ENCODE measurements at places on chromosomes 16 and 17.

- DNase-seq, result no peak
Observed at GRCh38 chr17:67449065-67449464, 72.0 kb downstream of the PITPNC1 start.

GRCh38 chr16:49537924-49538459, 164.4 kb downstream of the C16orf78 start:
- no peak for DNase-seq

GRCh38 chr16:14028202-14028601, 42.9 kb upstream of the MRTFB start:
- DNase-seq, result no peak

GRCh38 chr17:66192378-66192687, 400 bp upstream of the CEP112 start:
- no peak for DNase-seq

- no peak for DNase-seq
Observed at GRCh38 chr16:69840975-69841374, 78.8 kb downstream of the WWP2 start.

DNA sequence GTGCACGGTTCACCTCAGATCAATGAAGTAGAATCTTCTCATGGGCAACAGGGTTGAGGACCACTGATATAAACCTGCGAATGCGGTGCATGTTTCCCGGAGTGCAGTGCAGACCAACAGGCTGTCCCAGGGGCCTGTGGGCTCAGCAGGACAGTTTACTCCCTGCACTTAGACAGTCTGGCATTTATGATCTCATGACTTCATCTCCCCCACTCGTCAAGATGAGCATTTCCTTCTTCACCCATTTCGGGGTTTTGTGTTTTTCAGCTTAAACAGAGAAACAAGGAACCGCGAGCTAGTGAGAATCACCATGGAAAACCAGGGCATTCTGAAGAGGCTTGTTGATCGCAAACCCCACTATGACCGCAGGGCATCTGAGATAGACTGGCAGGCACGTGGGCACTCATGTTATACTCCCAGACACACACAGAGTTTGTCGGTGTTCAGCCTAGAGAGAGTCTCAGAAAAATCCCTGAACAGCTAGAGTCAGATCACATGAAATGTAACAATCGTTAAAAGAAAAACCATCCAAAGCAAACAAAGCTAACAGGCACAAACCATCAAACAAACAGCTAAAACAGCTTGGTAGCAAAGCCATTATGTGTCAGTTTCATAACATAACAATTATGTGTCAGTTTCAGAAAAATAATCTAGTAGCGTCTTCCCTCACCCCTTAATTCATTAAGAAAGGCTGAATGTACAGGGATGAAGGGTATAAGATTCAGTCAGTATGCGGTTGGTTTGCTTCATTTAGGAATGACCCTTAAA, 2.9 kb downstream of the CFAP97D1 start:
- no peak for DNase-seq

GRCh38 chr16:379961-380761, 1.6 kb downstream of the PGAP6 start:
- DNase-seq, result no peak

DNA sequence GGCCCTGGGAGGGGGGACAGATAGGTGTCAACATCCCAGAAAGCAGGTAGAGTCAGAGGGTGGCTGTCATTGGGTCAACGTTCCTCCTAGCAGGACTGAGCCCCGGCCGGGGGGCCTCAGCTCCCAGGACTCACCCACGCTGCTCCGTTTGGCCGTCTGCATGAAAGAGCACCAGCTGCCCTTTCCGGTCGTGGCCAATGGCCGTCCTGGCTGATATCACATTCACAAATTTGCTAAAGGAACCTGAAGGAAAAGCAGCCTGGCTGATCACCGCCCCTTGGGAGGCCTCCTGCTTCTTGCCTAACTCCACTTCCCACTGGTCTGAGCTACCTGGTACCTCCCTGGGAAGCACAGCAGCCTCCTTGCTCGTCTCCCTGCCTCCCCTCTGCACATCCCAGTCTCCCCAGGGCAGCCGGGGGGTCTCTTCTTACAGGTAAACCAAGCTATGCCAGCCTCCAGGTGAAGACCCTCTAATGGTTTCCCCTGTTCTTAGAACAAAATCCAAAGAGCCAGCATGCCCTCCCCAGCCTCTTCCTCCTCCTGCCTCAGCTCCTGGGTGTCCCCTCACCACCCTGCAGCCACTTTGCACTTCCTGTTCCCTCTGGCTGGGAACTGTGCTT, 3.4 kb downstream of the NAGPA start:
- no peak for DNase-seq

DNA sequence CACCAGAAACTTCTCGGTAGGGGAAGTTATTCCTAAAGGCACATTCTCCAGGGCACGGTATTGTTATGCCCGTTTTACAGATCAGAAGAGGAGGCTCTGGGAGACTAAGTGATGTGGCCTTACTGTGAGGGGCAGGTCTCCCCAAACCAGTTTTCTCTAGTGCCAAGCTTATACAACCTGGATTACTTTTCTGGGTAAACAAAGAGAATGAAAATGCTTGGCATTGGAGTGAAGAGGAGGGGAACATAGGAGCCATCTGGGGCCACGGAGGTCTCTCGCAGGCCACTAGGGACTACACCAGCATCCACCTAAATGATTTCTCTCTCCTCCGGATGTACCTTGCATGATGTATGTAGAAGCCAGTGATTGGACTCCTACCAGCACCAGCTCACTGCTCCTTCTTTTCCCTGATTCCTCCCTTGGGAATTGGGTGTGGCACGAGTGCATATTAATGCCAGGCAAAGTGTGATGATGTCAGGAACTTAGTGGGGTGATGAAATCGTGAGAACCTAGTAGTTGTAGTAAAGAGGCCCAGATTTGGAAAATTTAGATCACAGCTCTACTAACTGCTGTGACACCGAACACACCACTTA, 674 bp downstream of the TOM1L1 start:
- DNase-seq, result no peak

GRCh38 chr17:2128011-2128410, 73.1 kb downstream of the HIC1 start:
- DNase-seq, result no peak

- DNase-seq, result no peak
Observed at GRCh38 chr16:30430428-30430970, 669 bp upstream of the DCTPP1 start.

DNA sequence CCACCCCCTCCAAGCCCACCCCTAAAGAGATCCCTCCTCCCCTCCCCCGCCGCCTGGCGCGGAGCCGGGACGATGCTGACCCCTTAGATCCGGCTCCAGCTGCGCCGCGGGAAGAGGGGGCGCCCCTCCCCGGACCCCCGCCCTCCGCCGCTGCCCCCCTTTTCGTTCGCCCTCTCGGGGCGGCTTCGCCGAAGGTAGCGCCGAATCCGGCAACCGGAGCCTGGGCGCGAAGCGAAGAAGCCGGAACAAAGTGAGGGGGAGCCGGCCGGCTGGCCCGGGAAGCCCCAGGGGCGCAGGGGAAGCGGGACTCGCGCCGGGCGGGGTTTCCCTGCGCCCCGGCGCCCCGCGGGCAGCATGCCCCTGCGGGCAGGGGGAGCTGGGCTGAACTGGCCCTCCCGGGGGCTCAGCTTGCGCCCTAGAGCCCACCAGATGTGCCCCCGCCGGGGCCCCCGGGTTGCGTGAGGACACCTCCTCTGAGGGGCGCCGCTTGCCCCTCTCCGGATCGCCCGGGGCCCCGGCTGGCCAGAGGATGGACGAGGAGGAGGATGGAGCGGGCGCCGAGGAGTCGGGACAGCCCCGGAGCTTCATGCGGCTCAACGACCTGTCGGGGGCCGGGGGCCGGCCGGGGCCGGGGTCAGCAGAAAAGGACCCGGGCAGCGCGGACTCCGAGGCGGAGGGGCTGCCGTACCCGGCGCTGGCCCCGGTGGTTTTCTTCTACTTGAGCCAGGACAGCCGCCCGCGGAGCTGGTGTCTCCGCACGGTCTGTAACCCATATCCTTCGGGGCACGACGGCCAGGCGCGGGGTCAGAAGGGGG, 623 bp downstream of the CACNA1G start:
- no peak for DNase-seq

- DNase-seq, result peak; percentile 62
Observed at GRCh38 chr17:34571428-34572130, 7.8 kb upstream of the TMEM132E start.

- DNase-seq, result no peak
Observed at GRCh38 chr17:27754549-27754948, 45.8 kb downstream of the NOS2 start.

DNA sequence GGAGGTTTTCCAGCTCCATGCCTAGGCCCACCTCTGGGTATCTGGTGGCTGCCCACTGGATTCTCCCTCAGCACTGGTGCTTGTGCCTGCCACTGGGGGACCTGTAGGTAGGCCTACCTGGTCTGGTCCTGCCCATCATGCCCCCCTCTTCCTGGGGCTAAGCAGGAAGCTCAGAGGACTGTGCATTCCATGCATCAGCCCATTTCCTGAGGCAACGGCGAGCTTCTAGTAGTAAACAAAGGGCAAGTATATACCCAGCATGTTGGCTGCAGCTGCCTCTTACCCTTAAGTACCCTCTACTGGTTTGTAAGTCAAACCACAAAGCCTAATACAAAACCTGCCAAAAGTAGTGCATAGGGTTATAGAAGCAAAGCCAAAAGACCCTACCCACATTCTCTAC, 37.5 kb downstream of the SDR42E1 start:
- DNase-seq, result no peak

GRCh38 chr17:17836818-17837379, at the start of gene SREBF1:
TSS of gene SREBF1 (minus strand) at chr17:17836986. CDS start at chr17:17836817, 169 bp downstream.
- DNase-seq, result peak; percentile 76

- no peak for DNase-seq
Observed at GRCh38 chr17:66739553-66739952, 95.4 kb upstream of the CACNG5 start.

DNA sequence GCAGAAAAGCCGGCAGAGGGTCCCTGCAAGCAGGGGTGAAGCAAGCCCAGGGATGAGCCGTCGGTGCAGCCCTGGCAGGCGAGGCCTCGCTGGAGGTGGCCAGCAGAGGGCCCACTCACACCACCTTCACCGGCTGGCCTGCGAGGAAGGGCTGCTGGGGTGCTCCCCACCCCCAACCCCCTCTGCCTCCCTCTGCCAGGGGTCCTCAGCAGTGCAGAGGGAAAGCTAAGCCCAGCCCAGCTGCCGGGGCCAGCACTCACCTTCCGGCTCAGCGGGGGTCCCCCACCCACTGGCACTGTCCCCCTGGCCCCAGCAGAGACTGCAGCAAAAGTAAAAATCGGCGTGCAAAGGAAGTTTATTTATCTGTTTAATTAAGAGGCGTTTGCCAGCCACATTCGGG, 113.4 kb downstream of the ENGASE start:
- peak; percentile 17 for DNase-seq

GRCh38 chr17:12927541-12928425, 90.0 kb downstream of the ELAC2 start:
- DNase-seq, result no peak

DNA sequence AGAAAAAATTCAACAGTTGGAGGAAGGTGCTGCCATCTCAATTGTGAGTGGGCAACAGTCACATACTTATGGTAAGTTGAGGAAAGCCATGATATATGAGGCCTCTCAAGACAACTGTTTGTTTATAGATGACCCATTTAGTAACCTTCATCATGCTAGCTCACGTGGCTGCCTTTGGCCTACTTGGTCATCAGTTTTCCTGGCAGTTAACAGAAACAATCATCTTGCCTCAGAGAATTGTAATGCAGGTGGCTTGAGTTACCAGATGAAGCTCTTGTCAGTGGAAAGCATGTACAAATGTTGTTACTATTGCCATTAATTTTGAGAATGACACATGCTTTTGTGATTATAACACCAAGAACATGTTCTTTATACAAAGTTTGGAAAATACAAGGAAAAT, 14.7 kb downstream of the TPPP3 start:
- DNase-seq, result no peak

GRCh38 chr16:88202207-88202745, 180.5 kb upstream of the ZNF469 start:
- no peak for DNase-seq

DNA sequence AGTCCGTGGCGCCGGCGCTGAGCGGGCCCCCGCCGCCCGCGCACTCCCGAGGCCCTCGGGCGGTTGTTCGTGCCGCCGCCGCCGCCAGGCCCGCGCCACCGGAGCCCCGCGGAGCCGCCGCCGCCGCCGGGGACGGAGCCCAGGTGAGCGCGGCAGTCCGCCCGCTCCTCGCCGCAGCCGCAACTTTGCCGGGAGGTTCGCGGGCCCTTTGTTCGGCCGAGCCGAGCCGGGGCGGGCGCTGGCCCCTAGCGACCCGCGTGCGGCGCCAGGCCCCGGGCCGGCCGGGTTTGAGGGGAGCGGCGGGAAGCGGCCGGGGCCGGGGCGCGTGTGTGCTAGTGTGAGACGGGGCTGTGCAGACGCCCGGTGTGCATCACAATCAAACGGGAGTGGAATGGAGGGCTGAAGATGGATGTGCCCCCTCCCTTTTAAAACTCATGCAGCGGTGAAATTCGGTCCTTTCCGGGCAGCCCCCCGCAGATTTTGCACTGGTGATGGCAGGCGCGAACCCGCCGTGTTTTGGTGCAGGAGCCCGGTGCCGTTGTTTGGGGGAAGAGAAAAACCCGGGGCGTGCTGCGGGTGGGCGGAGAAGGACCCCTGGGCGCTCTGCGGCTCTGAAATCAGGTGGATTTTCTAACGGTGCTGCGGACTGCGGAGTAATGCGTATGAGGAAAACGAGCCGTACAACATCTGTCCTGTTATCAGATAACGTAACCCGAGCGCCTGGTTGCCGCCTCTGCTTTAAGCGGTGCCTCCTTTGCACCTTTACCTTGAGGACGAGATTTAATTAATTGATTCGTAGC, 823 bp downstream of the TNRC6C start:
- DNase-seq, result no peak

DNA sequence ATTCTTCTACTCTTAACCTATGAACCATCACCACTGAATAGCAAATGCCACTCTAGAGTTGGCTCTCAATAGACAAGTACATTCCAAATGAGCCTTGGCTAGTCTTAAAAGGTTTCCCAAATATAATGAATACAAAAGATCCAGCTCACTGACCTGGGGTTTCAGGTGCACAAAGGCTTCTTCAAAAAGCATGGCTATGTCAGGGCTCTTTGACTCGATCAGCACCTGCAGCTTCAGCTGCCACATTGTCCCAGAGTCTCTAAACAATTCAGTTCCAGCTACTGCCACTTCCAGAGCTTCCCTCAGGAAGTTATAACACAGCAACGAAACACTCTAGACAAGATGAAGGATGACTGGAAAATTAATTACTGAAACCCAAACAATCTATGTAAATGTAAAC, 16.0 kb upstream of the COPRS start:
- DNase-seq, result no peak

- no peak for DNase-seq
Observed at GRCh38 chr17:8692916-8693315, 51.7 kb downstream of the CCDC42 start.

- DNase-seq, result no peak
Observed at GRCh38 chr17:48997827-48998586, 822 bp downstream of the IGF2BP1 start.

GRCh38 chr17:80575057-80575875, 30.6 kb downstream of the RPTOR start:
- peak; percentile 73 for DNase-seq

DNA sequence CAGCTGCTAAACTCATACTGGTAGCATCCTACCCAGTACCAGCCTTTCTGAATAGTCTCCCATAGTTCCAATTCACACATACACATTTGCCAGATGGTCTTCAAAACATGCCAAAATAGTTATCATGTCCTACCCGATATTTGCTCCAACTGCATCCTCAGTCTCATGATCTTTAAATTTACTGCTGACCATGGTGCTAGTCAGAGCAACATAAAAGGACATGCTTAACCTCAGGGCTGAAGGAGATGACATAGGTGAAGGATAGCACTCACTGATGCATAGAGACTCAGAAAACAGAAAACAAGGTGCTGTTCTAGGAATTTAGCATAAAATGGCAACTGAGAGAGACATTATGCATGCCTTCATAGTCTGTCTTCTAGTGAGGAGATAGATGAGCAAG, 200.6 kb upstream of the CCL2 start:
- no peak for DNase-seq

- peak; percentile 92 for DNase-seq
Observed at GRCh38 chr17:30831663-30832437, at the start of gene ATAD5. TSS of gene ATAD5 (plus strand) at chr17:30831966. CDS start at chr17:30832348, 382 bp downstream.

Measured in Ammon's horn (tissue), 1 donor.